ENCODE measurements at places on chromosomes 7 and 10.

GRCh38 chr7:12728192-12728538, 40.7 kb downstream of the ARL4A start:
- DNase-seq = no peak

- DNase-seq = no peak
Measured at GRCh38 chr10:18238870-18239485, 98.8 kb downstream of the CACNB2 start.

GRCh38 chr7:130063036-130063435, 7.3 kb upstream of the KLHDC10 start:
- DNase-seq = peak; percentile 69

DNA sequence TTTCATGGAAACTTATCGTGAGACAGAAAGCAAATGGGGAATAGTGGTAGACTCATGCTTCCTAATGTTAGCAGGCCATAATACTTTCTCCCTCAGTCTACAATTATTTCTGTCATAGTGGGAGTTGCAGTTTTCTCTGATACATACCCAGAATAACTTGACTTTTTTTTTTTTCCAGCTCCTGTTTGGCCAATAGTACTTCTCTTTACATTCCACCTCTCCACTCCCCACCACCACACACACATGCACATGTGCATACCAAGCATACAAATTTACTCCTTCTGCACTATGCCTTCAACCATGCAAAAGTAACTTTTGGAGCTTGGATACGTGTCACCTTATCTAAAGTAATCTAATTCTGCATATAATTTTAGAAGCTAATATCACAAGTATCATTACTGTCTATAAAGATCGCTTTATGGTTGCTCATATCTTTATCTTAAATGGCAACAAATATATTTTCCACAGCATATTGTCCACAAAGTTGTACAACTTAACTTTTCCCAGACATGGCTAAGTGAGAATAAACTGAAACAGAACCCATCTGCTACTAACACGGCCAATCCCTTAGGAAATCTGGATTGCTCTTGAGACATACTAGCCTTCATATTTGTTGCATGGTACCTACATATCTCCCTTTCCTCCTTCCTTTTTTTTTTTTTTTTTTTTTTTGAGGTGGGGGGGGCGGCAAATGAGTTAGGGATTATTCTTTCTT, 49.0 kb downstream of the TES start:
- no peak for DNase-seq

DNA sequence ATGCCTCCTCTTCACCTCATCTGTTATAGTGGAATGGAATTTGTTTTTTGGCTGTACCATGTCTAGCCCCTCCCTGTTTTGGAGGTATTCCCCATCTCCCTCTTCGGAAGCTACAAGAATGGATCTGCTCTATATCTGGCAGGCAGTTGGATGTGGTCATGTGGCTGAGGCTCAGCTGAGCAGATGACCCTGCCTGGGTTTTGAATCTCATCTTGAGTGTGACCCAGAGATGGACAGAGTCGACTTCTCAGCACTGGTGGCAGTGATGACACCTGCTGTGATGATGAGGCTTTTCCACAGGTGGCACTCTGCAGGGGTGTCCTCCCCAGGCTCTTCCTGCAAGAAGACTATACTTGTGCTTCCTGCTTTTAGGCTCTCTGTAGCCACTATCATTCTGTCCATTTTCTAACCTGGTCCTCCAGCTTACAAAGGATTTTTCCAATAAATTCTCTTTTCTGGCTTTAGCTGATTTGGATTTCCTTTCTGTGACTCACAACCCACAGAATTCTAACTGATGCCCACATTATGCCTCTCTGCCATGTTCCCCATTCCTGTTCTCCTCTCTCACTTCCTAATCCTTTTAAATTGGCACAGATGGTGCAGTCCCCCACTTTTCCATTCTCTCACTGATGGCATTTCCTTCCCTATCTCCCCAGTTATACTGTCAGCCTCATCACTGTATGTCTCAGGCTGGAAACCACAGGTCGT, 7.5 kb upstream of the ARHGAP22 start:
- no peak for DNase-seq

- no peak for DNase-seq
Measured at GRCh38 chr10:71260622-71261325, 48.4 kb downstream of the UNC5B start.

DNA sequence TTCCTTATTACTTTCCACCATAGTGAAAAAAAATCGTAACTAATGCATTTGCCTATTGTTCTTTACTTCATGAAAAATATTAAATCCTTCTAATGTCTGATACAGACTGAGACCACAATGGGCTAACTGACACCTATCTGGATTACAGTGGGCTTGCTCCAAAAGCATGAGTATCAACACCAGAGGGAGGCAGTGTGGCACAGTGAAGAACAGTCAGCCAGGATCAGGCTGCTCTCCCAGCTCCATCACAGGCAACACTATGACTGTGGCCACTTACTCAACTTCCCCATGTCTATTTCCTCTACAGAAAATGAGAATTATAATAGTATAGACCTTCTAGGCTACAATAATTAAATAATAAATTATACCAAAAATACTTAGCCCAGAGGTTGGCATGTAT, 97.2 kb downstream of the SLC25A13 start:
- DNase-seq = no peak

DNA sequence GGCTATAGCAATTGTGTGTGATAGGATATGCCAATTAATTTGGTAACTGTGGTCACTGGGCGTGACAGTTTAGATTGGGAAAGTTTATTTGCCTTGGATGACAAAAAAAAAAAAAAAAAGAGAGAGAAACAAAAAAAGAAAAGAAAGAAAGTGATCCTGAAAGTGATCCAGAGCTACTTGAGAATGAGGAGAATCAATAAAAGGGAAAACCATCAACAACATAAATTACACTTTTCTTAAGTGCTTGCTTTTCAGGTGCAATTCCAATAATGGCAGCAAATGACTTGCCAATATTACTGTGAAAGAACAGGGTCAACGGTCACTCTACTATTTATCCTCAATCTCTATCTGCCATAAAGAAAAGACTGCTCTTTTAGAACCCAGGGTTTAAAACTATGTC, 191.8 kb upstream of the SEMA3C start:
- no peak for DNase-seq

DNA sequence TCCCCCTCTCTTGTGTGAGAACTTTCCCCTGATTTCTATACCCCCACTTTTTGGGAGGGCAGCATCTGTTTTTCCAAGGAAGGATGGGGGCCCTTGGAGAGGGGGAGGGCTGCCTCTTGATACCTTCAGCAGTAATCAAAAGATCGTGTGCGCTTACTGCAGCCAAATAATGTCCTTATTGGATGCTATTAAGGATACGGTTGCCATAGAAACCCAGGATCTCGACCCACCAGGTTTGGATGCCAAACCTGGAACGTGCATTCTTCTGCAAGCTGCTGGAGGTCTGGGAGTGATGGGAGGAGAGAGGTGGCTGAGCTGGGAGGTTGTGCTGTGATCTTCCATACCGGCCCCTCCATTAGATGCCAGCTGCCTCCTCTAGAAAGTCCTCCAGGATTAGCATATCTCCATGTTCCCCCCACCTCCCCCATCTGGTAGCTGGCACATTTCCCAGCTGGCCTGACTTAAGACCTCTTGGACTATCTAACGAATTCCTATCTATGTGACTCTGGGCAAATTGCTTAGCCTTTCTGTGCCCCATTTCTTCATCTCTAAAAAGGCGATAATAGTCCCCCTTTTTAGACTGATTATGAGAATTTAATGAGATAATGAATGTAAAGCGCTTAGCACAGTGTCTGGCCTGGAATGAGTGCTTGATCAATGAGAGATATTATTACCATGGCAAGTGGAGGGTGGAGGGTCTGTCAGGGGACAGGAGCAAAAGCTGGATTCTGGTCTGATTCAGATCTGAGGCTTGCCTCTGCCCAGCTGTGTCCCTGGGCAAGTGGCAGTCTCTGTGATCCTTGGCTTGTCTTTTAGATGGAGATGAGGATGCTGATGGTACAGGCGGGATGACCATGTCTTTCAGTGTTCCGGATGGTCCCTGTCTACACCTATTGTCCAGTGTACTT, 78.5 kb upstream of the PCBD1 start:
- no peak for DNase-seq

- DNase-seq = no peak
Measured at GRCh38 chr10:113230011-113230610, 280.1 kb downstream of the TCF7L2 start.

- no peak for DNase-seq
Measured at GRCh38 chr10:32556783-32557395, 110.9 kb downstream of the CCDC7 start.

DNA sequence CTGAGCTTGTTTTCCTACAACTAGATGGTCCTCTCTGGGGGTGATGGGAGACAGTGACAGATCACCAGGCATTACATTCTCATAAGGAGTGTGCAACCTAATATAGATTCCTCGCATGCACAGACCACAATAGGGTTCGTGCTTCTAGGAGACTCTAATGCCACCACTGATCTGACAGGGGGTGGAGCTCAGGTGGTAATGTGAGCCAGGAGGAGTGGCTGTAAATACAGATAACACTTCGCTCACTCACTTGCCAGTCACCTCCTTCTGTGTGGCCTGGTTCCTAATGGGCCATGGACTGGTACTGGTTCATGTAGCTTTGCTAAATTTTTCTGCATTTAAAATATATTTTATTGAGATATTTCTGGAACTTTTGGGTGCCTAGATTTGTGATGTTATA, 202.3 kb upstream of the ZNF32 start:
- DNase-seq = no peak

- no peak for DNase-seq
Measured at GRCh38 chr7:24595671-24596418, 22.6 kb downstream of the PALS2 start.

DNA sequence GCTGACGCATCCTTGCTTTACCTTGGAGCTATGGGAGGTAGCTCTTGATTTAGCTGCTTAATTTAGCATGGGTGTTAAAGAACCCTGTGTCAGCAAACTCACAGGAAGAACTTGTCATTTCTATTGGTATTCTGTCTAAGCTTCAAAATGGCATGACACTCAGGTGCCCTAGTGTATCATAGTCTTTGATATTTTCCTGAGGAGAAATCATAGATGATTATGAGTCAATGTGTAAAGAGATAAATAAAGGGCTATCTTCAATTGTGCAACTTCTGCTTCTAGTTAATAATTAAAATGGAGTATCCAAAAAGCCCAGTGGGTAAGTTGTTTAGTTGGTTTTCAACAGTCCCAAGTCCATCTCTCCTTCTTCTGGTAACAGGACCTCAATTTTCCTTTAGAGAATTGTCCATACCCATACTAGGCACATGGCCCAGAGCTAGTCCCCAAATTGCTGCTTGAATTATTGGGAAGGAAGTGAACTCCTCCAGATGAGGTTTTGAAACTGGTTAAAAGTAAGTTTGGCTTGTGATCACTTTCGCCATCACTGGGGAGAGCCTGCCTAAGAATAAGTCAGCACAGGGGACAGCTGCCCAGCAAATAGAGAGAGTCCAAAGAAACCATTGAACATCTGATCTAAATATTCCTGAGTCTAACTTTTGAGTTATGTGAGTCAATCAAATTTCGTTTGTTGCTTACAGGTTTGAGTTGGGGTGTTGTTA, 169.0 kb upstream of the PHYHIPL start:
- no peak for DNase-seq

DNA sequence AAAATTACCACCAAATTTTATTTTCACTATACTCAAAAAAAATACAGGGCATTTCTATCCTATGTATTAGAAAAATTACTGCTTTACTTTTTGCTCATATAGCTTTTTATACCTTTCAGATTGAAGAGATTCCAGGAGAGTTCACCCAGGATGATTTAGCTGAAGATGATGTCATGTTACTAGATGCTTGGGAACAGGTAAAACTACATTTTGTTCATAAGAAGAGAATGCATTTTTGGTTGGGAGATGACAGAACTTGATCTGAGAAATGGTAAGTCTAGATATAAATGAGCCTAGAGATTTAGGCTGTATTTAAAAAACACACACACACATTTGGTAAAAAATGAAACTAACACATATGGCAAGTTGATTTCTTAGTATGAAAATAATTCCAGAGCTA, 38.1 kb upstream of the ARL4A start:
- DNase-seq = no peak

DNA sequence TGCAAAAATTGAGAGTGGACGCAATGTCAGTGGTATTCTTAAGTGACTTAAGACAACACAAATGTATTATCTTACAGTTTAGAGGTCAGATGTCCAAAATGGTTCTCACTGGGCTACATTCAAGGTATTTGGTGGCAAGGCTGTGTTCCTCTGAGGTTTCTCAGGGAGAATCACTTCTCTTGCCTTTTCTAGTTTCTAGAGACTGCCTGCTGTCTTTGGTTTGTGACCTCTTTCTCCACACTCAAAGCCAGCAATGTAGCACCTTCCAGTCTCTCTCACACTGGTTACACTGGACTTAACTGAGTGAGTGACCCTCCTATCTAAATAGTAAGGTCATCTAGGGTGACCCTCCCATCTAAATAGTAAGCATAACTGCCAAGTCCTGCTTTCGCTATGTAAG, 613.2 kb upstream of the COBL start:
- DNase-seq = no peak

DNA sequence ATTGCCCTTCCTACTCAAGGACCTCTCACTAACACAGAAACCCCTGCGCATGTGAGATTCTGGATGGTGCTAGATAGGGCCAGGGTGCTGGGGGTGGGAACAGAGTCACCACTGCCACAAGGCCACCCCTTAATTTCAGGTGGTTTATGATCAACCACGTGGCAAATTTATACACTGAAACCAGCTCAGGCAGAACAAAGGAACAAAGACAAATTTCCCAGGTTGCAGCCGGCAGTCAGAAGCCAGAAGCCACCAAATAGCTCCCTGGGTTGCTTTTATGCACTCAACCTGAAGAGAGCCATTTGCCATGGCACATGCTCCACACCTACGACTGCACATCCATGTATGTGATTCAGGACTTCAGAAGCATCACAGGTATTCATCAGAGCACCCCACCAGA, 2.5 kb downstream of the VOPP1 start:
- peak; percentile 44 for DNase-seq

DNA sequence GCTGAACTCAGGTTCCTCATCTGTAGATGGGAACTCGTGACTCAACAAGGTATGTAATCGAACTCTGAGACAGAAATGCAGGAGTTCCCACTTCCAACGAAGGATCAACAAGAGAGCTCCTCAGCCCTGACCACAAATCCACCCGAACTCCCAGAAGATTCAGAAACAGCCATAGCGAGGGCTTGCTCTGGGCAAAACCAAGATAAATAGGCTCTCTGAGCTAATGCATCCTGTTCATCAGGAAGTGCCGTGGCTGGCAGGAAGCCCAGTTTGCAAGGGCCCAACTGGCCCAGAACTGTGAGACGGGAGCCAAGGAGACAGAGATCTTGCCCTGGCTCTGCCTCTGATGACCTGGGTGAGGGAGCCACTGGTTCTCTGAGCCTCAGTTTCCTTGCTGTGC, 141.7 kb upstream of the PFKP start:
- DNase-seq = no peak

GRCh38 chr10:80413271-80413996, 5.1 kb downstream of the PRXL2A start:
- DNase-seq = no peak

GRCh38 chr7:99623702-99624447, 7.1 kb downstream of the ZSCAN25 start:
- no peak for DNase-seq

Measured in stimulated activated CD8-positive, alpha-beta memory T cell treated with anti-CD3 and anti-CD28 coated beads, Interleukin-7, amount 100 ng/mL, for 24 hours (primary cell).